Posterior vena cava (tissue), 2 donors: ENCODE measurements at places on chromosomes 12 and 14. TPM values are rescaled to one million over a fixed set of nuclear protein-coding genes. Genes with fewer than 3 reads are reported as not detected.

GRCh38 chr12:113057565-113058485 lies 1.3 kb downstream of the DTX1 start:
- DNase-seq, result no peak

DNA sequence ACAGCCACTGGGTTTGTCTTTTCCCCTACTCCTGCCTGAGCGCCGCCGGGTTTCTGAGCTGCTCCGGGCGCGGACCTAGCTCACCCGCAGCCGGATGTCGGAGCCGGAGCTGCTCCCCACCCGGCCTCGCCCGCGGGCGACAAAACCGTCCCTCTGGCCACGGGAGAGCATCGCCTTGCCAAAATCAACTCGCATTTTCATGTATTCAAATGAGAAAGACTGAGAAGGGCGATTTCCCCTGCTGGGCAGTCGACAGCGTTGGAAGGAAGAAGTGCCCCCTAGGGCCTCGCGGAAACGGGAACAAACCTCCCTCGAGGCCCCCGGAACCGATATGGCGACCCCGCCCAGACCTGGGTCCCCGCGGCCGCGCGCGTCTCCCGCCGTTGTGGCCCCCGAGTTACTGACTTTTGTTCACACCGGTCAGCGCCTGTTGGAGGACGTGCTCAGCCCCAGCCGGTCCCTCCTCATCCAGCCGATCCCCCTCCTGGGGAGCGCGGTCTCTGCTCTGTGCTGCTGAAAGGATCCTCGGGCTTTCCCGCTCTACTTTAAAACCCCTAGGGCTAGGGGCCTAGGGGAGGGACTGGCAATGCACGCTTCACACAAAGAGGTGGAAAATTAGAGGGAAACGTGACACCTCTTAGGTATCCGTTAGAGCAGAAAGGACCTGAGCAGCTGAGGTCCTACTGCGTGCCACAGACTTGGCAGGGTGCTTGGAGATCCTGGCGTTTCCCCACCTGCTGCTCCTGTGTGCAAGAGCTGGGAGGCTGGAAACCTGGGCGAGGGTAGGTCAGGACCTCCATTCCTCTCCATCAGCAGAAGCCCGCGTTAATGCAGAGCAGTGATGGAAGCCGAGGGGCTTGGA lies 4.3 kb downstream of the TTC6 start:
- DNase-seq, result no peak

- DNase-seq, result no peak
Observed at GRCh38 chr12:4282892-4283511, 9.4 kb downstream of the CCND2 start.

DNA sequence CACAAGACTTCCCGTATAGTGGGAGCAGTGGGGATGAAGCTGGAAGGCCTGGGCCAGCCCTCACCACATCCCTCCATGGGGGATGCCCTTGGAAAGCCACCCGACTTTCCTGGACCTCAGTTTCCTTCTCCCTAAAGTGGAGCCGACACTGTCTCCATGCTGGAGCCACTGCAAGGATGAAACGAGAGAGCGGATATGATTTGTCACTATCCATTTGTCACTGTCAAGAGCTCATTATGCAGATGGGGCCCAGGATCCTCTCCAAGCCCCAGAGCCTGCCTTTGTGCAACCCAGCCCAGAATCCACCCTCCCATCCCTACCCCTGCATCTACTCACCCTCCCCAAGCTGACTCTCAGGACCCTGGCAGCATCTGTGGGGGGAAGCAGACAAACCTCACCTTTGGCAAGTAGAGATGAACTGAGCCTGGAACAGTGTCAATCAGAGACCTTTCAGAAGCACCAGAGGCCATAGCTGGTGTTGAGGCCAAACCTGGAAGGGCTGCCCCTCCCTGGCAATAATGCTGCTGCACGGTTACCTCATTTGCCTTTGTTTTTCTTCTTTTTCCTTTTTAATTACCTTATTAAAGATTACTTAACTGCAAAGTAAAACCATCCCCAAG lies 287.7 kb upstream of the RTL1 start:
- no peak for DNase-seq

GRCh38 chr12:54522243-54522642 lies 24.7 kb downstream of the NCKAP1L start:
- DNase-seq, result no peak

Gene OTX2
- total RNA-seq, result not detected

DNA sequence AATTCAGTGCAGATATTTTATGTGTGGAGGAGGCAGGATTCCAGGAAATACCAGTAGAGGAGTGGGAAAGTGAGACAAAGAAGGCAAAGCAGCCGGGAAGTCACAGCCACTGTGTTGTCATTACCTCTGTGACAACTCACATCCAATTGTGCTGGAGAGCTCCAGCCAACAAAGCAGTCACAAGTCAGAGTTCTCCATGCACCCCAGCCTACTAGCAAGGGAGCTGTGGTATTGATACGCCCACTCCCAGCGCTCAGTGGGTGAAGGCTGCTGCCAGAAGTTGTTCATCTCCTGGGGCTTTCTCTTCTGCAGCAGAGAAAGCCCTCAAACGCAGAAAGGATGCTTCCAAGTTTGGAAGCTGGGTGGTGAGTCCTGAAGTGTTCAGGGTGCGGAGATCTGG lies 93.9 kb downstream of the DICER1 start:
- peak; percentile 26 for DNase-seq

Gene SLC5A8
- not detected for total RNA-seq

Gene KIF26A
- 5.0 TPM for total RNA-seq

DNA sequence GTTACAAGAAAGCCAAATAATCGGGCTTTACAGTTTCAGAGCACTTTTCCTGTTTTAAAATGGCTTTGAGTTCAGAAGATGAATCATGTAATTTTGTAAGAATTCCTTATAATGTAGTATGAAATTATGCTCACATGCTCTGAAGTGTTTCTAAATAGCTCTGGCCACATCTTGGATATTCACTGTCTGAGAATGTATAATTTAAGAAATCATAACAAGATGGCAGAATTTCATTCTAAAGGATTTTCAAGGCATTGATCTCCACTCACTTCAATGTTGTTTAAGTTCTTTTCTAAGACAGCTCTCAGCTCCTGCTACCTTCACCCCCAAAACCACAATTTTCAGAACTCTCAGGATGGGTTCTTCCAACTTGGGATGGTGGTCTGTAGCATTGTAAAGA lies 180.1 kb downstream of the DACT1 start:
- DNase-seq, result no peak

DNA sequence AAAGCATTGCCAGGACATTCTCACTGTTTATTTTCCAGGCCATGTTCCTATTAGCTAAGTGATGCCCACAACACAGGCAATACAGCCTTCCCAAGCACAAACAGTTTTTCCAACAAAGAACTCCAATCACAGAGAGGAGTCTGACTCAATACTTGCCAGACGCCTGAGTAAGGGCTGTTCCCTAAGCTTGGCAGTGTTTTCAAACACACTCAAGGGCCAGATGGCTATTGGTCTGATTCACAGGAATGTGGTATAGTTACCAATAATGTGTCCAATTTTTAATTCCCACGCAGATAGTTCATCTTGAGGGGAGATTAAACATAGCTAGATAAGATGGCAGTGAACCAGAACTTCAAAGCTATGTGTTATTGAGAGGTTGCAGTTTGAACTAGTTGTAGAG lies 381.0 kb downstream of the SNAPC1 start:
- DNase-seq, result no peak

Gene AEBP2
- 54.8 TPM for total RNA-seq

Gene PRIMA1
- total RNA-seq, result 5.0 TPM

GRCh38 chr14:100049220-100049619 lies 16.0 kb upstream of the EVL start:
- DNase-seq, result no peak

Gene PLA2G1B
- not detected for total RNA-seq

Gene CD27
- total RNA-seq, result 0.42 TPM

Gene C2CD5
- total RNA-seq, result 31.0 TPM

Gene TPH2
- total RNA-seq, result not detected

Gene EFS
- total RNA-seq, result 20.2 TPM

GRCh38 chr12:62694632-62695031 lies 228.0 kb downstream of the MON2 start:
- no peak for DNase-seq

DNA sequence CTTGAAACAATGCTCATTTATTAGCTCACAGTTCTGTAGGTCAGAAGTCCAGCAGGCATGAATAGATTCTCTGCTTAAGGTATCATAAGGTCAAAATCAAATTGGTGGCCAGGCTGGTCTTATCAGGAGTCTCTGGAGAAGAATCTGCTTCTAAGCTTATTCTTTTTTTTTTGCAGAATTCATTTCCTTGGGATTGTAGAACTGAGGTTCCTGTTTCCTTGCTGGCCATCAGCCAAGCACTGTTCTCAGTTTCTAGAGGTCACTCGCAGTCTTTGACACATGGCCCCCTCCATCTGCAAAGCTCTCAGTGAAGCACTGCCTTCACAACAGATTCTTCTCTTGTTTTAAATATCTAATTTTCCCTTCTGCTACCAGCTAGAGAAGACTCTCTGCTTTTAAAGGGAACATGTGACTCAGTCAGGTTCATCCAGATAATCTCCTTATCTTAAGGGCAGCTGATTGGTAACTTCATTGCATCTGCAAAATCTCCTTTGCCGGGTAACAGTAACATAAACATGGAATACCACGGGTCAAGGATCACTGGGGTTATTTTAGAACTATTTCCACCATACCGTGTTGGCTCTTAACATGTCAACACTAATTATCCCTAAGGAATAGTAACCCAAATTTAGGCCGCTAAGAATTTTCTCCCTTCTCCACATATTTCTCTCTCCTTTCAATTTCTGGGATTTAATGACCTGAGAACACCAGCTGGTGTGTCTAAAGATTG lies 25.3 kb downstream of the RHOJ start:
- no peak for DNase-seq

Gene CFAP54
- total RNA-seq, result 0.90 TPM

GRCh38 chr14:53640695-53641094 lies 315.9 kb downstream of the BMP4 start:
- DNase-seq, result no peak

- peak; percentile 97 for DNase-seq
Observed at GRCh38 chr14:92540472-92541048, 27.0 kb downstream of the RIN3 start.

GRCh38 chr14:68492381-68493151 lies 300.3 kb downstream of the ZFP36L1 start:
- DNase-seq, result no peak

GRCh38 chr12:56261503-56262232 lies 3.5 kb upstream of the ANKRD52 start:
- no peak for DNase-seq

DNA sequence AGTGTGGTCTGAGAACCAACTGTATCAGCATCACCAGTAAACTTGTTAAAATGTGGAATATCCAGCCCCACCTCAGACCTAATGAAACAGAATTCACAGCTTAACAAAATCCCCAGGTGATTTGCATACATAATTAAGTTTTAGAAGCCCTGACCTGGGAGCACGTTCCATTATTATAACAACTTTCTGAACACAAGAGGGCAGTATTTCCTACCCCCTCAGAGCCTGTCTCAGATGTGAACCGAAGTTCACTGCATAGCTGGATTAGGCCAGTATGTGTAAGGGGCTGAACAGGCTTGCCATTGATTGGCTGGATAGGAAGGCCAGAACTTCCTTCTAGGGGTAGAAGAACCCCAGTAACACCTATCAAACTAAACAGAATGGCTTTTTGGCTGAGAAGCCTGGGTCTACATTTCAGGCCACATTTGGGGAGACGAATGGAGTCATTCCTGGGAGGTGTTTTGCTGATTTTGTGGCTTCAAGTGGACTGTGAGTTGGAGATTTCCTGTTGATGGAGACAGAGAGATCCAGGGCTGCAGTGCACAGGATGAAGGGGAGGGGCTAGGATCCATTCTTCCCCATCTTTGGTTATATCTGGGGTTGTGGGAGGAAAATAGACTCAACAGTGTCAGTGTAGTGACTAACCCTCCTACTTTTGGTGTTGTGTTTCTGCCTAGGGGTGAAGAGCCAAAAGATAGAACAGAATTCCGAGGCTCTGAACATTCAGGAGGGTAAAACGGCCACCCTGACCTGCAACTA lies 94.7 kb upstream of the OR4E1 start:
- DNase-seq, result no peak

Gene E2F7
- total RNA-seq, result 0.24 TPM

Gene NFE2
- 3.5 TPM for total RNA-seq

GRCh38 chr12:124759841-124760503 lies 103.7 kb downstream of the SCARB1 start:
- DNase-seq, result no peak

Gene TAS2R7
- total RNA-seq, result not detected

GRCh38 chr12:116604178-116604895 lies 45.2 kb downstream of the MAP1LC3B2 start:
- DNase-seq, result no peak

DNA sequence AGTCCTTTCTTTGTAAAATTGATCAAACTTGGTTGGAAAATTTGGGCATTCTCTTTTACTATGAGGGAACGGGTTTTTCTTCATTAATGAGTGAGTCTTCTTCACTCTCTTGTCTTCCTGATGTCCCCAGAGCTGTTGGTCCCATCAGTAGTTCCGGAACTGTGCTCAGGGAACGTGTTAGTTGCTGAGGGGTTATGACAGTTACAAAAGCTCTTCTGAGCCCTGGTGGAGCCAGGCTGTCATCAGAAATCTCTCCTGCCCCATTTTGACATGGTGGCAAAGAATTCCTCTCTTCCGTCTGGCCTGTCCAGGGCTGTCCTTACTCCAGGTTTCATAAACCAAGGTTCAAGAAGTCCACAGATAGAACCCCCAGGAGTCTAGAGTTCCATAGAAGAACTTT lies 208.5 kb downstream of the SLC41A2 start:
- DNase-seq, result no peak

Gene ZNF891
- total RNA-seq, result 2.5 TPM

DNA sequence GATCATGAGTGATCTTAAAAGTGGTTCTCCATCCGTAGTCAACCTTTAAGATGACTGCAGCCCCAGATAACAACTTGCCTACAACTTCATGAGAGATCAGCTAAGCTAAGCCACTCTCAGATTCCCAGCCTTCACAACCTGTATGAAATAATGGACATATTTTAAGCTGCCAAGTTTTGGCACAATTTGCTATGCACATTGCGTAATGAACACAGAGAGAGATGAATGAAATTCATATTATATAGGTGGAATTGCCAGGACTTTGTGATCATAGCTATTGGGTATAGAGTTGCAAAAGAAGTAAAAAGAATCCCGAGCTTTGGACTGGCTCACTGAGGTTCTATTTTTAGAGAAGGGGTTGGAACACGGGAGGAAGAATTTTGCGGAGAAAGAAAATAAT lies 59.1 kb upstream of the EGLN3 start:
- DNase-seq, result no peak

Gene GPRC5D
- not detected for total RNA-seq

- DNase-seq, result no peak
Observed at GRCh38 chr12:66594688-66595087, 84.2 kb downstream of the GRIP1 start.

GRCh38 chr12:132606927-132607326 lies 3.5 kb downstream of the LRCOL1 start:
- DNase-seq, result no peak

GRCh38 chr12:58530742-58531062 lies 389.6 kb downstream of the LRIG3 start:
- no peak for DNase-seq
